ENCODE measurements at places on chromosomes 1 and 21.

DNA sequence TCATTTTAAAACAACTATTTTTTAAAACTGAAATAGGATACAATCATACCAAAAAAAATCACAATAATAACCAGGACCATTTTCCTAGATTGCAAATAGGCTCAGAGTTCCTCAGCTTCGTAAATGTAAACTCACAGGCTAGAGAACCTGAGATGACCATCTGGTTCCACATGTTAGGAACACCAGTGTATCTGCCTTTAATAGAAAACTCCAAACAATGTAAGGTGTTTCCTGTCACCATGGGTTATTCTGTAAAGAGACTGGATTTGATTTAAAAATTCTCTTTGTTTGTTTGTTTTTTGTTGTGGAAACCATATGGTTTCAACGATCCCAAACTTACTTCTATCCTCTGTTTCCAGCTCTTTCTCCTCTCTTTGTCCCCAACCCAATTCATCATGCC is 197.5 kb downstream of the ZZZ3 start:
- no peak for DNase-seq

- DNase-seq, result no peak
Measured at GRCh38 chr1:37064039-37064438, 29.7 kb upstream of the GRIK3 start.

GRCh38 chr1:206505702-206506355 is 1.5 kb upstream of the RASSF5 start:
- no peak for DNase-seq

GRCh38 chr1:41622402-41622801 is 137.9 kb upstream of the EDN2 start:
- no peak for DNase-seq

- DNase-seq, result no peak
Measured at GRCh38 chr1:53313556-53313955, 14.3 kb downstream of the LRP8 start.

GRCh38 chr1:10870493-10871096 is 74.1 kb upstream of the CASZ1 start:
- no peak for DNase-seq

GRCh38 chr1:112911506-112912220 is 44.3 kb downstream of the SLC16A1 start:
- DNase-seq, result no peak

- DNase-seq, result no peak
Measured at GRCh38 chr1:24920533-24920925, 9.5 kb downstream of the RUNX3 start.
